ENCODE measurements at places on chromosomes 1 and 21. TPM values are rescaled to one million over a fixed set of nuclear protein-coding genes. Genes with fewer than 3 reads are reported as not detected.

The SFN gene
- total RNA-seq: not detected

The ZNF683 gene
- total RNA-seq: 26.3 TPM

The CRP gene
- not detected for total RNA-seq

The ELF3 gene
- total RNA-seq: 0.16 TPM

DNA sequence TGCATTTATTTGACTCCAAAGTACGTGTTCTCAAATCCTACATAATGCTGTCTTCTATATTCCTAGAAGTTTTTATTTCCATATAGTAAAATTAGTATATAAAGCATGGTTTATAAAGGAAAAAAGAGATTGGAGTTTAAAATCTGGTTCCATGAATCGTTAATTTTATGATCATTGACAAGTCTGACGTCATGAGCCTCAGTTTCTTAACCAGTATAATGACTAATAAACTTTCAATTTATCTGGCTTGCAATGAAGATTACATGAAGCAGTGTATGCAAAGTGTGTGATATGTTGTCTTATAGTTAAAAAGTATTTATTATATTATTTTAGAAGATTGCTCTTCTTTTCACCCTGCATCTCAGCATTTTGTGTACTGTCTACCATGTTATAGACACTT lies 421.4 kb upstream of the LRRC7 start:
- no peaks in the 10 kb centered on the region for H3K27me3 ChIP-seq
- H3K27ac ChIP-seq: no peak overlapping the region
- H3K36me3 ChIP-seq: no peaks in the 10 kb centered on the region
- no peaks in the 10 kb centered on the region for H3K4me1 ChIP-seq

GRCh38 chr21:44484498-44485253 lies 29.4 kb downstream of the LRRC3 start:
- H3K27me3 ChIP-seq: peaks cover 5% of the 10 kb centered on the region
- H3K27ac ChIP-seq: no peak overlapping the region
- no peak overlapping the region for H3K4me3 ChIP-seq
- DNase-seq: no peak

GRCh38 chr1:42137766-42138165 lies 15.4 kb upstream of the GUCA2B start:
- H3K27ac ChIP-seq: no peak overlapping the region
- no peak overlapping the region for H3K4me3 ChIP-seq
- DNase-seq: no peak
- H3K27me3 ChIP-seq: peaks cover 2% of the 10 kb centered on the region
- no peaks in the 10 kb centered on the region for H3K4me1 ChIP-seq

GRCh38 chr1:200891774-200892157 lies 2.9 kb upstream of the INAVA start:
- no peak overlapping the region for H3K4me3 ChIP-seq
- H3K4me1 ChIP-seq: peaks cover 50% of the 10 kb centered on the region
- no peak for DNase-seq
- H3K27ac ChIP-seq: no peak overlapping the region
- H3K27me3 ChIP-seq: peaks cover 80% of the 10 kb centered on the region

All from activated CD8-positive, alpha-beta memory T cell treated with anti-CD3 and anti-CD28 coated beads, Interleukin-2, amount 10 ng/mL, durations not matched to agents 7 days and 5 days (primary cell).